ENCODE measurements at places on chromosomes 3 and 15.

GRCh38 chr3:146505516-146505915 lies 36.2 kb upstream of the PLSCR2 start:
- ATAC-seq, result no peak

DNA sequence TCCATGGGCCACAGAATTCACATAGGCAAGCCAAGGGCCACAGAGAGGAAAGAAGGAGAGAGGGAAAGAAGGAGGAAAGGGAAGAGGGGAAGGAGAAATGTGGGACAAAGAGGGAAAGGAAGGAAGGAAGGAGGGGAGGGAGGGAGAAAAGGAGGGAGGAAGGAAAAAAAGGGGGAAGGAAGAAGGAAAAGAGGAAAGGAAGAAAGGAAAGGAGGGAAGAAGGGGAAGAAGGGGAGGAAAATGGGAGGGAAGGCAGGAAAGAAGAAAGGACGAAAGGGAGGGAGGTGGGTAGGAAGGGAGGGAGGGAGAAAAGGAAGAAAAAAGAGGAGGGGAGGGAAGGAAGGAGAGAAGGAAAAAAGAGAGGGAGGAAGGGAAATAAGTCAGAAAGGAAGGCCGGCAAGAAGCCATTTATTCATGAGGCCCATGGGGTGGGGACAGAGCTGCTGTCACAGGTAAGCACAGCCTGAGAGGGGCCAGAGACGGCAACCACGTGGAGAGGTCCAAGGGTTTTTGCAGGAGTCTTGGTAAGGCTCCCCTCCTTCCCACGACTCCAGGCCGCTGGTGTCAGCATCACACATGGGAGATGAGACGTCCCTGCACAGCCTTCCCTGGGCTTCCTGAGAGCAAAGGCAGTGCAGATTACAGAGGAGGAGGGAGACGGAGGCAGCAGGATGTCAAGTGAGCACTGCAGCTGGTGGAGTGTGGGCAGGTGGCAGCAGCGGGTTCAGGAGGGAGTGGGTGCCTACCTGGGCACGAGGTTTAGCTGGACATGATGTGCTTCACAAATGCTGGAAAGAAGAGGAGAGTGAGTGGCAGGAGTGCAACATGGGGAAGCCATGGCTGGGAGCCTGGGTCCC lies 5.5 kb downstream of the MYL3 start:
- ATAC-seq, result no peak

GRCh38 chr15:98124581-98124980 lies 164.1 kb downstream of the ARRDC4 start:
- ATAC-seq, result no peak

DNA sequence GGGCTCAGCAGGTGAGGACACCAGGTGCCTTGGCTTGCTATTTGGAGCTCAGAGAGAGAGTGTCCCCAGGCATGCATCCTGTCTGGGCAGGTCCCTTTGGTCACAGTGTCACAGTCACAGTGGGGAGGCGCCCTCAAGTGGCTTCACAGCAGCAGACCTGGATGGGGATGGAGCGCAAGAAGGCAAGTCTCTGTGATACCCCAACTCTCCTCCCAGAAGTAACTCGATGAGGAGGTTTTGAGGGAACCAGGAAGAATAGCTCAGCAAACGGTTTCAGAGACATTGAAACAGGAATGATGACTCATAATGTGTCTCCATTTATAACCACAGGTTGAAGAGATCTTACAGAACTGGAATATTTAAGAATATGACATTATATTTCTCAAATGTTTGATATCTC lies 66.5 kb upstream of the SH3GL3 start:
- ATAC-seq, result no peak

- ATAC-seq, result no peak
These were observed 3.7 kb downstream of the MKRN2OS start for GRCh38 chr3:12541625-12542024.

DNA sequence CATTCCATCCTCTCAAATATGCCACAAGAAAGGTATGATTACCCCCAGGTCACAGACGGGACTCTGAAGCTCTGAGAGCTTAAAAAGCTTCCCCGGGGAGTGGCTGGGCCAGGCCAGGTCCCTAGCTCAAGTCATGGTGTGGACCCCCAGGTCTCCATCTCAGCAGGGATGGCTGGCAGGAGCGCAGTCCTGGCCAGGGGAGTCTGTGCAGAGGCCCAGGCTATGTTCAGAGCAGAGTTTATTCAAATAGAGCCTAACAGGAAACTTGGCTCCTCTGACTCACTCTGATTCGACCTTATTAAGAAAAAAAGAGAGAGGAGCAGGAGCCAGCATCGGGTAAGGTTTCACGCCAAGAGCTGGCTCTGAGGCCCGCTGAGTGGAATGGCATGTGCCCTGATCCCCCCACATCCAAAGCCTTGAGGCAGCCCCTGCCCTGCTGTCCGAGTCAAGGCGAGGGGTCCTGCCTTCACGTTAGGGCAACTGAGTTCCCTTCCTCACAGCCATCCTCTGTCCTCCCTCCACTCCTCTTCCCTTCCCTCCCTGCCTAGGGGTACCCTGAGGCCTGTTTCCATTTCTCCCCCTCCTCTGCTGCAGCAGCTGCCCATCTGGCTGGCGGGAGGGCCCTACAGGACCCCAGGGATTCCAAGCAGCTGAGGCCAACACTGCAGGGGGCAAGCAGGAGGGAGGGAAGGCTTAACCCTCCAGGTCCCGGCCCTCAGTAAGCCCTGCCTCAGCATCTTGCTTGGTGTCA lies 1.9 kb upstream of the LOXL1 start:
- peak; percentile 52 for ATAC-seq

DNA sequence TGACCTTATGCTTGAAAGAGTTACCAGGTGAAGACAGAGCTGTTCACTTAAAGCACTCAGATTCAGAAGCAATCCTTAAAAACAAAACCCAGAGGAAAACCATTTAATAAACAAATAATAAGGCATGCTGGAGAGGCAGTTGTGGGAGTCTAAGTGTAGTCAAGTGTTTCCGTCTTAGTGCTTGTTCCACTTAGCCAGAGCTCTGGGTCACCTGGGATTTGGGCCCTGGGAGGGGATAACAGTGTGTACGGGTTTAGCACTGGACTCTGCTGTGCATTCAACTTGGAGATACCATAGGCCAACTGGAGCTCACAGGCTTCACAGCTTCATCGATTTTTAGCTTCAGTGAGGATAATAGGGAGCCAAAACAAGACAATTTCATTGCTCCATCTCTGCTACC lies 444.6 kb downstream of the CNTN4 start:
- no peak for ATAC-seq

DNA sequence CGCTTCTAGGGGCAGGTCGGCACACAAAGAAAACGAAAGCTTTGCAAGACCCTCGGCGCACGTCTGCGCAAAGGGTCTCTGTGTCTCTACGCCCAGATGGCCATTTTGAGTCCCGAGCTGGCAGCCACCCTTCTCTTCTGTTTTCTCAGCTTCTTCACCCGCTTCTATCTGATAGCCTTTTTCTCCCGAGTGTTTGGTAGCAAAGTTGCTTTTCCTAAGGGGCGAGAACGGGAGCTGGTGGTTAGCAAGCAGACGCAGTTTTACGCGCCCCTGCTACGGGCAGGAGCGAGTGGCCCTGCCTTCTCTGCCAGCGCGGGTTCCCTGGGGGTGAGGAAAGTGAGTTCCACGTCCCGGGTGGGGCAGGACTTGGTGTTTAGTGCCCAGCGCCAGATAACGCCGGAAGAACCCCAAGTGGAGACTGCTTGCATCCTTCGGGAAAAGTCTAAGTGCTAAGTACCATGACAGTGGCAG lies 2.9 kb upstream of the MKRN2 start:
- no peak for ATAC-seq

DNA sequence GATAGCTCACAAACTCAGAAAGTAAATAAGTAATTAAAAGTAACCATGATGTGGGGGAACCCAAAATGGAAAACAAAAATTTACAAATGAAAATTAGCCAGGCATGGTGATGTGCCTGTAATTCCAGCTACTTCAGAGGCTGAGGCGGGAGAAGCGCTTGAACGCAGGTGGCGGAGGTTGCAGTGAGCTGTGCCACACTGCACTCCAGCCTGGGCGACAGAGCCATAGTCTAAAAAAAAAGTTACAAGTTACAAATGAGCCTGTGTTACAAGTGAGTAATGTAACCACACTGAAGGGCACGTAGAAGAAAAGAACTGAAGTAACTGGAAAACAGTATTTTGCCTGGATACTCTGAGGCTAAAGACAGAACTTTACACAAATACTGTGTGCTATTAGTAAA lies 11.3 kb downstream of the EXOSC7 start:
- no peak for ATAC-seq

DNA sequence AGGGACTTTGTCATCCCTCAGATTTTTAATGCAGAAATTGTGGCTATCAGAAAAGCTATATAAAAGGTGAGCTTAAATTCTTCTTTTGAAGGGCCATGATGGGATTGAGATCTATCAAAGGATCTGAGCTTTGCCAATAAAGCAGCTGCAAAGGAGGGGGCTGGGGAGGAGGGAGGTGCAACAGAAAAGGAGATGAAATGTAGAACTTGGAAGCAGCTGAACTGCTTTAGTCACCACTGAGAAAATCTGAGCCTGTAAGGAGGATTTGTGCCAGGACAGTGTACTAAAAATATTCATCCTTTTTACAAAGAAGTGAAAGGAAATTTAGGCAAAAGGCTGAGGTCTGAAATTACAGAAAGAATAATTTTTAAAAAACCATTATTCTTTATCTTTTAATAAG lies 10.4 kb downstream of the TSPAN3 start:
- ATAC-seq, result peak; percentile 70

DNA sequence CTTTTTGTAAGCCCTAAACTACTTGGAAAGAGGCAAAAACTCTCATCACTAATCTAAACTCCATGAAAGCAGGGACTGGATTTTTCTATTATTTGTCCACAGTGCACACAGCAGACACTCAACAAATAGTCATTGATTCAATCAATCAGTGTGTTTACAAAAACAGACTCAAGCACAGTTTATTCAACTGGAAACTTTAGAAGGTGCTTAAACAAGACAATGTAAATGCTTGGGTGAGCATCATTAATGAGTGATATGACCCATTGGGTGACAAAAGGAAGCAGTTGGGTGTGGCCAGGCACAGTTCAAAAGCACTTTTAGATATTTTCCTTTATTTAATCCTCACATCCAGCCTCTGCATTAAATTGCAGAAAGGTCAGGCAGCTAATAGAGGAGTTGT lies 32.0 kb upstream of the PPP4R2 start:
- ATAC-seq, result no peak

DNA sequence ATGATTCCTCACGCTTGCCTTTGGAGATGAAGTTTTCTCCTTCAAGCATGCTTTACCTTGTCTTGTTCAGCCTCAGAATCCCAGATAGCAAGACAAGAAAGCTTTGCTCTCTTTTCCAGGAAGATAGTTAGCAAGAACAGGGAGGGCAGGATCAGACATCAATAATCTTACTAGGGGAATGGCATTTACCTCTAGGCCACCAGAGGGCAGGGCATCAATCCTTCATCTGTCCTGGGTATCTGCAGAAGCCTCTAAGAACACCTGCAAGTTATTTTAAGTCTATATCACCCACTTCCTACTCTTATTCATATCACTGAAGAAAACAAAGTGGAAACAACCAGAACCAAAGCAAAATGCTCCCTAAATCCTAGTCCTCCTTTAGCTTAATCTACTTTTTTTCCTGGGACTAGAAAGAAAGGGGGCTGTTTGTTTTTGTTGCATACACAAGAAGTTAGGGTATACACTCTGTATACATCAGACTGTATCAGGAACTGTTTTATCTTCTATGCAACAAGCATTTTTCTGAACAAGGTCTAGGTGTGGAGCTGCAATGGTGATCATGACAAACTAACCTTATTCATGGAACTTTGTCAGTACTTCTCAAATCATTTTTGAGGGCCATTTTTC lies 862.5 kb downstream of the CADM2 start:
- no peak for ATAC-seq

DNA sequence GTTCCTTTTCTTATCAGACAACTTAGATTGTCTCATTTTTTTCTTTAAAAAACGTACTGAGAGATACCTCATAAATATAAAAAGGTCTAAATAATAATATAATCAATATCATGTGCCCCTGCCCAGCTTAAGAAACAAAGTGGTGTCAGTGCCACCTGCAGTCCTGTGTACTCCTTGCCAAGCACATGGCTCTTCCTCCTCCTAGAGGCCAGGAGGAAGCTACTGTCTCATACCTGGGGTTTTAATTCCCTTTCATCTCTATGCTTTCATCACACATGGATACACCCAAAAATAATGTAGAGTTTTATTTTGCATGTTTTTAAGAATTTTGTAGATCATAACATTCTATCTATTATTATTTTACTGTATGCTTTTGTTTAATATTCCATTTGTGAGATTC lies 98.6 kb upstream of the C15orf61 start:
- ATAC-seq, result no peak

DNA sequence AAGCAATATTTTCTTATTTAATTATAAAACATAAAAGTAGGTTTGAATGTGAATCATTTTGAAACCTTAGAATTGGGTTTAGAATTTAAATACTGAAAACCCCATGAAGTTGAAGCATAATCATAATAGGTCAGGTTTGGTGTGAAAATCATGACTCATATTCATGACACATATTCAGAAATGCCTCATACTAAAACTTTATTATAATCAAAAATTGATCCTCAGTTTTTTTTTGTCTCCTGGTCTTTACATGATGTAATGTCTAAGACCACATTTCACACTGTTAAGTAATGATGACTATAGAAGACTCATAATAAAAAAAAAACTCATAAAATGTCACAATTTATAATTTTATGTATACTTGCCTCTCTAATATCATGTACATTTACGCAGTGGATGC lies 190.4 kb downstream of the FOXP1 start:
- no peak for ATAC-seq

DNA sequence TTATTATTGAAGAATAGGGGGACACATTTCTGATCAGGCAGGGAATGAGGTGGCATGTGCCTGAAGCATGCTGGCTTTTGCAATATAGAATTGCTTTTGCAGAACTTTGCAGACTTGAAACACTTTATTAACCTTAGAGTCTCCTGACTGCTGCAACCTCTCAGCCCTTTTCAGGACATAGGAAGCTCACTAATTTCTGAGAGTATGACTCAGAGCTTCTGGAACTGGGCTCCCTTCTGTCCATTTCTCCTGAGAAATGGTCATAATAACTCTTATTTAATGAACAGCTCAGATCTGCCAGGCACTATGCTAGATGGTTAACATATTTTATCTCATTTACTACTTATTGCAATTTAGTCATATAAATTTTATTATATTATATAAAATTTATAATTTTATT lies 38.6 kb upstream of the DGKG start:
- ATAC-seq, result no peak

DNA sequence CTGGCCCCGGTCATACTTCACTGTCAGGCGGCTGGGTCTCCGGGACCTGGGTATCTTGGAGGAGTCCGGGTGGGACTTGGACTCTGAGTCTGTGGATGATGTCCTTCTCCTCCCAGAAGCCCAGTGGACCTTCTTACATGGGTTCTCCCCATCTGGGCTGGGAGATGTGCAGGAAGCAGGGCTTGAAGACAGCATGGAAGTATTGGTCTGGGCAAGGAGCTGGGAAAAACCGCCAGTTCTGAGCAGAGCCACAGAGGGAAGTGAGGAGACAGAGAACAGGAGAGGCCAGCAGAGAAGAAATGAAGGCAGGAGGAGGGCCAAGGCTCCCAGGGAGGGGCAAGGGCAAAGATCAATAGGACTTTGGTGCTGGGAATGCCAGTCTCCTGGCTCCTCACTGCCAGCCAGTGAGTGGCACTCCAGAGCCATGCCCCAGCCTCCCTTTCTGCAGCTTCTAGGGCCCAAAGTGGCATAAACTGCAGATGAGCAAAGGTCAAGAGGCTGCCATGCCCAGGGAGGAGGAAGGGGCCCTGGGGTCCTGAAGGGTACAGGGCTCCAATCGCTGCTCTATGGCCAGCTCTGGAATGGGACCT lies at the start of gene PPP1R14D:
PPP1R14D (minus strand) TSS at position 262 of the 590 bp plus-strand sequence; CDS start at position 195, 67 bp downstream.
- no peak for ATAC-seq

GRCh38 chr3:139687431-139687830 lies 9.7 kb upstream of the NMNAT3 start:
- no peak for ATAC-seq

GRCh38 chr3:62833538-62833937 lies 41.7 kb downstream of the CADPS start:
- no peak for ATAC-seq

GRCh38 chr3:31762888-31763351 lies 218.1 kb downstream of the OSBPL10 start:
- no peak for ATAC-seq

Data from gastroesophageal sphincter (tissue), 4 donors.